Stimulated activated CD8-positive, alpha-beta memory T cell treated with anti-CD3 and anti-CD28 coated beads, Interleukin-7, amount 100 ng/mL, for 4 hours (primary cell): ENCODE measurements at places on chromosomes 2 and 18.

DNA sequence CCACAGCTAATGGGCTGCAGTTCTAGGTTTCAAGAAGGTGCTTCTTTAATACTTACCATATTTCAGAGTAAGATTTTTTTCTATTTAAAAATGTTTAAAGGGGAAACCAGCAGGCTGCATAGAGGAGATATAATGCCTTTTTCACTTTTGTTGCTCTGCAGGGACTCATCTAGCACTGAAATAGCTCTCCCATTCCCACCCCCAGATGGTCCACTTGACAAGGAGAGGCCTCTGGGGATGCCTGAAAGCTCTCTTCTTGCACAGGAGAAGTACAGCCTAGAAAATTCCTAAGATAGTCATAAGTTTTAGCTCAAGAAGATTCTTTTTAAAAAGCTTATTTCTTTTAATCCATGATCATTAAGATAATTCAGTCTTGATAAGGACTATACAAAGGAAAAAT lies 126.4 kb downstream of the CDH2 start:
- no peak for DNase-seq

GRCh38 chr2:54143780-54144179 lies 28.4 kb downstream of the ACYP2 start:
- DNase-seq, result no peak

DNA sequence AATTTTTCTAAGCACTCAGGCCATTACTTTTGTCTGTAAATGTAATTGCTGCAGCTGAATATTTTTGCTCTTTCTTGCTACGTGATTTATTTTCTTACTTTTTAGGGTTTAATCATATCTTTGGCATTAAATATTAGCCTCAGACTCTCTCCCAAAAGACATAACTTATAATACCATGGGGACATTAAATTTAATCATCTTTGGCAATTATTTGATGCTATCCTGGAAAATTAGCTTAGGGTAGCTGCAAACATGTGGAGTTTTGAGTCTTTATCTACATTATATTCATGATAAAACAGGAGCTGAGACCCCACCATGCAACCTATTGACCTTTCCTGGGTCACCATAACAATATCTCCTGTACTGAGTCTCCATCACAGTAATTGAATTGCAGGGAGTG lies 59.1 kb upstream of the EDAR start:
- no peak for DNase-seq

DNA sequence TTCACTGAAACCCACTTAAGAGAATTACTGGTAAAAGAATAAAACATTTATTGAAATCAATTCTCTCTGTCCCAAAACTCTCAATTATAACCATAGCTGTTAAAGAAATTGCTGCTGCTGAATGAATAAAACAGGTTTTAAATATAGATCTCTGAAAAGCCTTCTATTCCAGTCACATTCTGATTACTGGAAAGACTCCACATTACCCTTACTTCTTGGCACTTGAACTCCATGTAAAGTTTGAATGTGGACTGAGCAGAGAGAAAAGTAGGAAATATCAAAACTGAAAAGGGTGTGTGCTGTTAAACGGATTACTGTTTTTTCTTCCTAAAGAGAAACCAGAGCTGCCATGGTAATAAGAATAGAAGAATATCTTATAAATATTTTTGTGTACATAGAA lies 655.3 kb upstream of the SETBP1 start:
- no peak for DNase-seq

- DNase-seq, result no peak
Measured at GRCh38 chr2:102520801-102521200, 47.8 kb downstream of the SLC9A4 start.

DNA sequence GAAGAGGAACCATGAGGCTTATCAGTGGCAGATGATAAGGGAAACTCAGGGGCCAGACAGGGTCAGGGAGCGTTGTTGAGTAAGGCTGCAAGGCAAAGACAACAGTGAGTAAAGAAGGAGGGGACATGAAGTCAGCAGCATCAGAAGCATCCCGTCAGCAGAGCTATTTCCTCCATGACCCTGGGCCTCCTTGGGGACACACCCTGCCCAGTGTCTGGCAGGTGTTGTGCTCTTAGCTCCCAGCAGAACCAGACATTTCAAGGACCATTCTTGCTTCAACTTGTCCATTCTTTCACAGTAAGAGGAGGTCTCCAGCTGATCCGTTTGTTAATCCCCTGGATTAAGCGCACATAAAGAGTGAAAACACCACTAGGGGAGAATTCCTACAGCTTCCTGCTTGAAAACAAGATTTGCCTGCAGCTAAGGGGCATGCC lies 88.7 kb upstream of the MEIS1 start:
- DNase-seq, result no peak

GRCh38 chr18:11996190-11996754 lies 15.0 kb downstream of the IMPA2 start:
- no peak for DNase-seq

DNA sequence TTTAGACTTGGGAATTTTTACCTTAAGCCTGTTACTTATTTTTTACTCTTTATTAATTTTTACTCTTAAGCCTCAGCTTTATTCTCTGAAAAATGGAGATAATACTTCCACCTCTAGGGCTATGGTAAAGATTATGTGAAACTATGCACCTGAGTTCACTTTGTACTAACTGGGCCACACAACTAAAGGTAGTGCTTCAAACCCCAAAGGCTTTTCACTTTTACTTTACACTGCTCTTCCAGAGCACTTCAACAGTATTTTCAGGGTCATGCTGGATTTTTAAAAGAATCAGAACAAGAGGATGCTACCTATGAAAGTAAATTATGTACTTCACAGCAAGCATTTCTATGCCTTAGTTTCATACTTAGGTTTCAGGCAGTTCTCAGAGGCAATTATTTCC lies 27.8 kb downstream of the MEX3C start:
- no peak for DNase-seq

DNA sequence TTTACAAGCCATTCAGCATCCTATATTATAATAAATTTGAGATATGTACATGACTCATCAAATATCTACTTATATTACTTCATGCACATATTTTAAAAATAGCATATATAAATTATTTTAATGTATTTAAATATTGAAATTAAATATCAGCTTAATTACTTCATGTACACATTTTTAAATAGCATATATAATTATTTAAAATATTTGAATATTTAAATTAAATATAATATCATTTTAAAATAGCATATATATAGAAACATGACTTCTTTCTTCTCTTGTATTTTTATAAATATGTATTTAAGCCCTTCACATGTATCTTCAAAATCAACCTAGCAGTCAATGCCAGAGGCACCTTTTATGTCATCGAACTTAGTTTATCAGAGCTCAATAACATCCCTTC lies 298.8 kb upstream of the DSEL start:
- no peak for DNase-seq

DNA sequence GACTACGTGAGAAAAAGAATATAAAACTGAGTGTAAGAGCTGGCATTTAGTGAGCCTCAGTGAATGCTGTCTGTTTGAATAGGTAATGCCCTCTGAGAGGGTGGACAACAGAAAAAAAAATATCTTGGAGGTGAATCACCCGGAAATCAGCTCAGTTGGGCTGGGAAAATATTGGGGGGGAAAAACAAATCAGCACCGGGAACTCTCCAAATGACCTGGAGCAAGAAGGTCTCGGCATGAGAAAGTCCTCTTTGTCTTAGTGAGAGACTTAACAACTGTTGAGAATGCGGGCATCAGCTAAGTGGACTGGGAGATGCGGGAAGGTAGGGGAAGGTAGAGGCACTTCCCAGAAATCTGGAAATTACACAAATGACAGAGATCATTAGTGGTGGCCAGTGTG lies 109.4 kb upstream of the POU3F3 start:
- no peak for DNase-seq
